ENCODE measurements at places on chromosomes 5 and 9.

DNA sequence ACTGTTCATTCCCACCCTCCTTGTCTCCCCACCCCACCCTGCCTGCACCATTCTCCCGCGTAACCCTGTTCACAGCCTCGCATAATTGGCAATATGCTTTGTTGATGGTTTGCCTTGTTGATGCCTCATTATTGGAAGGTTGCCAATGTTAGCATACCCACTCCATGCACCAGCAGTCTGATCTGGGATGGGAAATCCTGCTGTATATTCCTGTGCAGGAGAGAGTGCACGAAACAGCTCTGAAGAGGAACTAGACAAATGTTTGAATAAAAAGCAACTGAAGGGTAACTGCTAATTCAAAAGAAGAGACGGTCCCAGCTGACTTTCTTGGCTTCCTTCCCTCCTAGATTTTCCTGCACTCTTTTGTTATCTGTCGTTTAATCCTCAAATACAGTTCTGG lies 271.7 kb upstream of the TLE4 start:
- DNase-seq: no peak

GRCh38 chr5:151295138-151295537 lies 8.4 kb downstream of the SLC36A3 start:
- no peak for DNase-seq

- no peak for DNase-seq
Observed at GRCh38 chr5:106418196-106418595, 1252.5 kb downstream of the EFNA5 start.

DNA sequence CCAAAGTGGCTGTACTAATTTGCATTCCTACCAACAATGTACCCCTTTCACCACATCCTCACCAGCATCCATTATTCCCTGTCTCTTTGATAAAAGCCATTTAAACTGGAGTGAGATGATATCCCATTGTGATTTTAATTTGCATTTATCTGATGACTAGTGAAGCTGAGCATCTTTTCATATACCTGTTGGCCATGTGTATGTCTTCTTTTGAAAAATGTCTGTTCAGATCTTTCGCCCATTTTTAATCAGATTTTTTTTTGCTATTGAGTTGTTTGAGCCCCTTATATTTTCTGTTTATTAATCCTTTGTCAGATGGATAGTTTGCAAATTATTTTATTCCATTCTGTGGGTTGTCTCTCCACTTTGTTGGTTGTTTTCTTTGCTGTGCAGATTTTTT lies 121.0 kb upstream of the LRRTM2 start:
- no peak for DNase-seq

DNA sequence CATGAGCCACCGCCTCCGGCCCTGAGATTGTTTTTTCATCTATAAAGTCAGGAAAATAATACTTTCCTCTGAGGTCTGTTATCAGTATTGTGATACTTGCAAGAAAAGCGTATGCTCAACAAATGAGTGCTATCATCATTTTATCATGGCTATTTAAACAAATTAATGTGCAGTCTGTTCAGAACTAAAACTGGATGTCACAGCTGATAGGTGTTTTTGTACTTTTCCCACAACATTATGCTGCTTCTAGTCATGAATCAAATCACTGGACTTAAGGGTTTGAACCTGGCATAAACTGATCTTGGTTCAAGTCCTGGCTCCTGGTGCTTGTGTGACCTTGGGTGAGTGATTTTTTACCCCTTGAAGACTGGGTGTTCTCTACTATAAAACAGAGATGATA lies 21.4 kb upstream of the PHF19 start:
- no peak for DNase-seq

GRCh38 chr5:154249826-154250225 lies 59.3 kb downstream of the GALNT10 start:
- no peak for DNase-seq

- no peak for DNase-seq
Observed at GRCh38 chr9:81625969-81626368, 63.4 kb downstream of the TLE1 start.

GRCh38 chr5:178368274-178368673 lies 135.7 kb upstream of the PHYKPL start:
- DNase-seq: no peak

GRCh38 chr5:54533541-54534190 lies 16.1 kb downstream of the SNX18 start:
- no peak for DNase-seq

All from CD4-positive, alpha-beta T cell treated with Interferon alpha-2 for 1 hour (primary cell).